ENCODE measurements at places on chromosomes 6 and 20.

GRCh38 chr20:63121749-63122405 lies 94.1 kb downstream of the YTHDF1 start:
- no peak for DNase-seq

DNA sequence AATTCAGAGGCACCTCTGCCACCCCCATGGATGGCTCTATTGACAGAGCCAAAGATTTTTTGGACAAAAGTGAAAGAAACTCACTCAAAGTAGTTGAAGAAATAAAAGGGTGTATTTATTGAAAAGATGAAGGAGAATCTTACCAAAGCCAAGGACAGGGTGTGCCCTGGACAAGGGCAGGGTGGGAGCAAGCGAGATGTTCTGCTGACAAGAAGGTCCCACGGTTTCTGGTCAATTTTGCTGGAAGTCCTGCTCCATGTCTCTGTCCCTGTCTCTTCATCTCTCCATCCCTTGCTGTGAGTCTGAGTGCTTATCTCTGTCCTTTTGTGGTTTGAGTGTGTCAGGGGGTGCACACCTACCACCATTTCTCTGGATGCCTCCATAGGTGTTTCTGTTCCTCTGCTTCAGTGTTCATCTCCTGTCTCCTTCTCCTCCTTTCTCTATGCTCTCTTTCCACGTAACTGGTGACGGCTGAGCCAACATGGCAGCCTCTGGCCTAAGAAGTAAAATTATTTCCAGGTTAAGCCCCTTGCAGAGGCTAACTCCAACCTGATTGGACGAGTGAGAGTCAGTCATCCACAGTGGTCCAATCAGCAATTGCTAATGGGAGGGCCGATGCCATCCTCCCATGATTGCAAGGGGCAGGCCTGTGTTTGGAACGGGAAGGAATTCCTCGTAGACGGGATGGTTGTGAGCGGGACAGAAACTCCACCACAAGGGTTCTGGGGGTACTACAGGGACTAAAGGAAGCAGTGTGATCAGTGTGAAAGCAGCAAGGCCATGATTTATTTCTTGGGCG lies 502.1 kb upstream of the CDH4 start:
- no peak for DNase-seq

GRCh38 chr6:35139924-35140638 lies 1.1 kb downstream of the TCP11 start:
- peak; percentile 53 for DNase-seq

- no peak for DNase-seq
Measured at GRCh38 chr6:166173281-166173951, 5.8 kb upstream of the TBXT start.

GRCh38 chr6:2197984-2198383 lies 47.4 kb downstream of the GMDS start:
- no peak for DNase-seq

GRCh38 chr6:141261016-141261671 lies 871.6 kb upstream of the GJE1 start:
- DNase-seq: no peak

DNA sequence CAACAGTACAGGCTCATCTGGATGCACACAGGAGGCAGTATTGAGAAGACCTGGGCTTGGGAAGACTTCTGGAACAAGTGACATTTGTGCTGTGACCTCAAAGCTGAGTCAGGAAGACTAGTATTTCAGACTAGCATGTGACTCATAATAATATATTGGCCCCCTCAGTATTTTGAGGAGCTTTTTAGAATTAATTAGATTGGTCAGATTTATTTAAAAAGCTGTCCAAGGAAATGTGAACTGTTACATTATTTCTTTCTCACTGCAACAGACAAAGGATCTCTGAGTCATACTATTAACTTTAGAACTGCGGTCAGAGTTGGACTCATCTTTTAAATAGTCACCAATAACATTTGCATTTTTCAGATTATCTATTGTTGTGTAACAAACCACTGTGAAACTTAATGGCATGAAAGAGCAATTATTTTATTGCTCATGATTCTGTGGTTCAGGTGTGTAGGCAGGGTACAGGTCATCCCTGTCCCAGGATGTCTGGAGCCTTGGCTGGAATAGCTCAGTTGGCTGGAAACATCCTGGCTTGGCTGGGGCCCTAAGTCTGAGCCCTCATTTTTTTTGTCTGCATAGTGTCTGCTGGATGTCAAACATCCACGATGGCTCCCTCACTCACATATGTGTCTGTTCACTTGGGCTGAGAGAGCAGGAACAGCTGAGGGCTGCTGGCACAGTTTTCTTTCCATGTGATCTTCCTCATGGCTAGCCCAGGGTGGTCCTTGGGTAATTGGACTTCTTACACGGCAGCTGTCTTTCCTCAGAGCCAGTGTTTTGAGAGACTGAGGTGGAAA lies 46.9 kb downstream of the MAP3K4 start:
- DNase-seq: peak; percentile 91

GRCh38 chr6:49549691-49550491 lies 577 bp upstream of the C6orf141 start:
- no peak for DNase-seq

DNA sequence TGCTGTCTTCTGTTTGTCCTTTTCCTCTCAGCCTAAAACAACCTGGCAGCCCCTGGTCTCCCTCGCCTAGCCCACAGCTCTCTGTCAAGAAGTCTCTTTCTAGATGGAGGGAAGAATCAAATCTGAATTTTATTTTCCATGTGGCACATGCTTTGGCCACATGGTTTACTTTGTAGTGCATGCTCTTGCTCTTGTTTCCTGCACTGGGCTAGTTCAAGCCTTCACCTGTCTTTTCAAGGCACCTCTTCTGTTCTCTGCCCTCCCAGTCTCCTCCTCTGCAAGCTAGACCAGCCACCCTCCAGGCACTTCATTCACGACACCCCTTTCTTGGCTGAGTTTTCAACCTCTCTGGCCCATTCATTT lies 7.6 kb downstream of the PPP1R14C start:
- no peak for DNase-seq

DNA sequence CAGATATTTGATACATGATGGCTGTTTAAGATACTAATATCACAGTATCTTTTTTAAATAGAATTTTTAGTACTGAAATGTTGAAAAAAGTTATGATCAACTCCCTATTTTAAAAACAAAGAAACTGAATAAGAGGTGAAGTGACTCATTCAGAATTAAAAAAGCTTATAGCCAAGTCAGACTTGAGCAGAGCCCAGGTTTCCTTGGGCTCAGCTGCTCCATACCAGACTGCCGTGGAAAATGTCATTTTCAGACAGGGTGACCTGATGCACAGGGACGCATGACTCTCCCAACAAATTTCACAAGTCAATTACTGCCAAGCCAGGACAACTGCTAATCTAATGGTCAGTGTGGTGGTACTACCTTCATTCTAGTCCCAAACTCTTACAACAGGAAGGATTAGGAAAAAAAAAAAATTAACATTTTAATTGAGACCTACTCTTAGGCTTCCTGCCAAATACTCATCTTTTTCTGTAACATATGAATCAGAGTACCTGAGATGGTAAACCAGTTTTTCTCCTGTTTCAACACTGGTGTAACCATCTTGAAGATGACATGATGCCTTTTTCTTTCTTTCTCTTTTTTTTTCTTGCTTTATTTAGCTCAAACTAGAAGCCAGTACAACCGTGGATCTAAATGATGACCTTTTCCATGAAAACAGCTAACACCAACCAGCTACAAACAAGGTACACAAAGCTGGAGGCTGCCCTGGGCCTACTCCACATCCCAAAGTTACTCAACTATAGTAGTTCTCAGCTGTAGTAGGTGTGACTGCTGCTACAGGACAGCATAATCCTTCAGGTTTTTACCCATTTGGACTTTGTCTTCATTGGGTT lies 30.5 kb downstream of the SLC22A23 start:
- DNase-seq: no peak

All from fibroblast of skin of left quadriceps (primary cell).